ENCODE measurements at places on chromosomes 1 and 21.

DNA sequence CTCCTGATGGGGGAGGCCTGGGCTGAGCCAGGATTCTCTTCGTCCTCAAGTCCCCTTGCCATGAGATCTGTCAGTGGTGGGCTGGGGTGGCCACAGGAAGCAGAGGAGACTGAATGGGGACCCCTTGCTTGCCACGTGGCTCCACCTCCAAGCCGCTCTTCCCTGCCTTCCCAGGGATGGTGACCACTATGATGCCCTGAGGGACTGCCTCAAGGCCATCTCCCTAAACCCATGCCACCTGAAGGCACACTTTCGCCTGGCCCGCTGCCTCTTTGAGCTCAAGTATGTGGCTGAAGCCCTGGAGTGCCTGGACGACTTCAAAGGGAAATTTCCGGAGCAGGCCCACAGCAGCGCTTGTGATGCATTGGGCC, 20.9 kb upstream of the TMEM222 start:
- DNase-seq: no peak

- peak; percentile 84 for DNase-seq
Measured at GRCh38 chr1:244104309-244105060, 53.4 kb downstream of the ZBTB18 start.

- DNase-seq: peak; percentile 44
Measured at GRCh38 chr1:11178021-11179015, 10.8 kb upstream of the ANGPTL7 start.

GRCh38 chr1:246470585-246470984, 36.5 kb downstream of the SMYD3 start:
- no peak for DNase-seq

DNA sequence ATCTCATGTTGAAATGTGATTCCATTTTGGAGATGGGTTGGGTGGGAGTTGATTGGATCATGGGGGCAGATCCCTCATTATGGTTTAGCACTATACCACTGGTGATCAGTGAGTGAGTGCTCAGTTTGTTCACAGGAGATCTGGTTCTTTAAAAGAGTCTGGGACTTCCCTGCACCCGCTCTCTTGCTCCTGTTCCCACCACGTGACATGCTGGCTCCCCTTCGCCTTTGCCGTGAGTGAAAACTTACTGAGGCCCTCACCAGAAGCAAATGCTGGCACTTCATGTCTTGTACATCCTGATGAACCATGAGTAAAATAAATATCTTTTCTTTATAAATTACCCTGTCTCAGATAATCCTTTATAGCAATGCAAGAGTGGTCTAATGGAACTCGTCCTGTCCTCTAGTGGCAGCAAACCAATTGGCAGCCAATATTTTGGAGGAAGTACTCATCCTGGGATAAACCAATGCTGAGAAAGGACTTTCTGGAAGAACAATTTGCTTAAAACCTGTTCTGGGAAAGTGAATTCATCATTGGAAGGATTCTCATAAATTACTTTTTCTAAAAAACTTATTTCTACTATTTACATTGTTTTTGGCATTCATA, 27.8 kb upstream of the CYP4A11 start:
- no peak for DNase-seq

GRCh38 chr1:20974951-20975350, 187.8 kb upstream of the HP1BP3 start:
- no peak for DNase-seq

GRCh38 chr1:109497449-109498160, 3.7 kb downstream of the CYB561D1 start:
- DNase-seq: no peak

DNA sequence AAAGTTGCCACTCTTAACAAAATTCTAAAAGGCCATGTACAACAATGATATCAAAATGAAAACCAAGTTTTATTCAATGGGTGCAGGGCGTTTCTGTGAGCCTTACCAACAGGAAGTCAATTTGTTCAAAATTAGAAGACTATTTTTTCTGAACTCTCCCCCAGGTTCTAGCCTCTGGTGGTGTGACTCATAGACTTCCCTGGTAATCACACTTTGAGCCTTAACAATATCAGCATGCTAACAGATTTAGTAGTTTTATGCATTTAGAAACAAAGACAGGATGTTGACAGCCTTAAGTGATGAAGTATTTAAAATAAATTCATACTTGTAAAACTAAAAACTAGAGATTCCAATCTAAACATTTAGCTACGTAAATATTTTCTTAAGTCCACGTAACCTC, 88.4 kb downstream of the LRRC8C start:
- peak; percentile 54 for DNase-seq

DNA sequence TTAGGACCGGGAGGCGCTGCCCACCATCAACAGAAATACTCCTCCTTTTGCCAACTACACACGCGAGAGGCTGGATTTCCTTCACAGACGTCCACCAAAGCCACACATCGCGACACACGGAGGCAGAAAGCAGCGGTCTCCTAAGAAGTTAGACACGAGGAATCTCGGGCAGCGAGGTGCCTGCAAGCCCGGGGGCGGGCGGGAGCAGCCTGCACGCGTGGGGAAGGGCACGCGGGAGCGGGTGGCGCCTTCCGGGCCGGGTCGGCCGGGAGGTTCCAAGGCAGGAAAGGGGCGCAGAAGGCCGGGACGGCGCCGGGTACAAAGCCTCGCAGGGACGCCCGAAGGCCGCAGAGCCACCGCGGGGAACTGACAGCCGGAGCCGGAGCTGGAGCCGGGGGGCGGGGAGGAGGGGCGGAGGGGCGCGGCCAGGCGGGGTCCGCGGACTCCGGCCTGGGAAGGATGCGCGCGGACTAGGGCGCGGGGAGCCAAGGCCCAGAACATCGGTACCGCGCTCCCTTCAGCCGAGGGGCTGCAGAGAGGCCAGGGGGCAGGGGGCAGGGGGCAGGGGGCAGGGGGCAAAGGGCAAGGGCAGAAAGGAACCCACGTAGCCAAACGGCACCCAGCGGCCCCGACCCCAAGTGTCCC, 722 bp downstream of the NPHP4 start:
- no peak for DNase-seq

DNA sequence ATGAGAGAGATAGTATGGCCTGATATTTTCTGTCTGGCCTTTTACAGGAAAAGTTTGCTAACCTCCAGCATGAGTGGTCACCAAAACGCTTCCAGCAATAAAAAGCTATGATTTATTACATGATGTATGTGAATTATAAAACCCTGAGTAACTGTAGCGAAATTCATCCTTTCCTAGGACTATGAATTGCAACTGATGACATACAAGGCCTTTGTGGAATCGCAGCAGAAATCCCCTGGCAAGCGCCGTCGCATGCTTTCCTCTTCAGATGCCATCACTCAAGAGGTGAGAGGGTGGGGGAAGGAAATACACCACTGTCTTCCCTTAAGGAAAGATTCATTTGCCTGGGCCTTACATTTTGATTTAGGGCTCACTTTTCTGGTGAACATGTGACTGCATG, 117.9 kb downstream of the MACF1 start:
- DNase-seq: no peak

GRCh38 chr1:84919461-84919970, 26.5 kb upstream of the LPAR3 start:
- no peak for DNase-seq

GRCh38 chr1:57910782-57911181, 486.9 kb upstream of the DAB1 start:
- no peak for DNase-seq

GRCh38 chr21:33374080-33374449, 29.1 kb upstream of the IFNGR2 start:
- DNase-seq: no peak

DNA sequence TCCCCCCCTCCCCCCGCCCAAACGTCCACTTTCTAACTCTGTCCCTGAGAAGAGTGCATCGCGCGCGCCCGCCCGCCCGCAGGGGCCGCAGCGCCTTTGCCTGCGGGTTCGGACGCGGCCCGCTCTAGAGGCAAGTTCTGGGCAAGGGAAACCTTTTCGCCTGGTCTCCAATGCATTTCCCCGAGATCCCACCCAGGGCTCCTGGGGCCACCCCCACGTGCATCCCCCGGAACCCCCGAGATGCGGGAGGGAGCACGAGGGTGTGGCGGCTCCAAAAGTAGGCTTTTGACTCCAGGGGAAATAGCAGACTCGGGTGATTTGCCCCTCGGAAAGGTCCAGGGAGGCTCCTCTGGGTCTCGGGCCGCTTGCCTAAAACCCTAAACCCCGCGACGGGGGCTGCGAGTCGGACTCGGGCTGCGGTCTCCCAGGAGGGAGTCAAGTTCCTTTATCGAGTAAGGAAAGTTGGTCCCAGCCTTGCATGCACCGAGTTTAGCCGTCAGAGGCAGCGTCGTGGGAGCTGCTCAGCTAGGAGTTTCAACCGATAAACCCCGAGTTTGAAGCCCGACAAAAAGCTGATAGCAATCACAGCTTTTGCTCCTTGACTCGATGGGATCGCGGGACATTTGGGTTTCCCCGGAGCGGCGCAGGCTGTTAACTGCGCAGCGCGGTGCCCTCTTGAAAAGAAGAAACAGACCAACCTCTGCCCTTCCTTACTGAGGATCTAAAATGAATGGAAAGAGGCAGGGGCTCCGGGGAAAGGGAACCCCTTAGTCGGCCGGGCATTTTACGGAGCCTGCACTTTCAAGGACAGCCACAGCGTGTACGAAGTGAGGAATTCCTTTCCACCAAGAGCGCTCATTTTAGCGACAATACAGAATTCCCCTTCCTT, 158.1 kb downstream of the RUNX1 start:
- DNase-seq: no peak

DNA sequence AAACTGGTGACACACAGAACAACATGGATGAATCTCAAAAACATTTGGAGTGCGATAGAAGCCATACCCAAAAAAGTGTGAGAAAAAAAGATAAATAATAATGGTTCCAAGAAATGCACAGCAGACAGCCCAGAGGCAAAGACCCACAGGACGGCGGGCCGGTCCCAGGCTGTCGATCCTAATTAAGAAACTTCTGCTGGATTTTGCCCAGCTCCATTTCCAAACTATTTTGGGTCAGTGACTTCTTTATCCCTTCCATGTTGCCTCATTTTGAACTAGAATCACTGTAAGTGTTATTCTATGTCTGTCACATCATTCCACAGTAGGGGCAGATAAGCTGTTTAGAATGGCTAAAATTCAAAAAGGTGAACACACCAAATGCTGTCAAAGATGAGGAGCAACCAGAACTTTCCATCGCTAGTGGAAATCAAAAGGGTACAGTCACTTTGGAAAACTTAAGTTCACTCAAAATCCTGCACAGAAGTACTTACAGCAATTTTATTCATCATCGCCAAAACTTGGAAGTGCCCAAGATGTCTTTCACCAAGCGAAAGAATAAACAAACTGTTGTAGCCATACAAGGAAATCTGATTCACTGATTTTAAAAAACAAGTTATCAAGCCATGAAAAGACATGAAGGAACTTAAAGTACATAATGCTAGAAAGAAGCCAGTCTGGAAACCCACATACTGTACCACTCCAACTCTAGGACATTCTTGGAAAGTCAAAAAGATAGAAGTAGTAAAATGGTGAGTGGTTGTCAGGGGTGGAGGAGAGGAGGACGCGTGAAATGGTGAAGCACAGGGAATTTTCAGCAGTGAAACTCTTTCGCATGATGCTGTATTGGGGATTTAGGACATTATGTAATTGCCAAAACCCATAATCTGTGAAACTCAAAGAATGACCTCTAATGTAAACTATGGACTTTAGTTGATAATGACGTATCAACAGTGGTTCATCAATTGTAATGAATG, 7.5 kb downstream of the NBPF1 start:
- no peak for DNase-seq

- DNase-seq: no peak
Measured at GRCh38 chr1:182169203-182169602, 107.7 kb upstream of the ZNF648 start.

- DNase-seq: no peak
Measured at GRCh38 chr1:185956881-185957280, 222.7 kb downstream of the HMCN1 start.

DNA sequence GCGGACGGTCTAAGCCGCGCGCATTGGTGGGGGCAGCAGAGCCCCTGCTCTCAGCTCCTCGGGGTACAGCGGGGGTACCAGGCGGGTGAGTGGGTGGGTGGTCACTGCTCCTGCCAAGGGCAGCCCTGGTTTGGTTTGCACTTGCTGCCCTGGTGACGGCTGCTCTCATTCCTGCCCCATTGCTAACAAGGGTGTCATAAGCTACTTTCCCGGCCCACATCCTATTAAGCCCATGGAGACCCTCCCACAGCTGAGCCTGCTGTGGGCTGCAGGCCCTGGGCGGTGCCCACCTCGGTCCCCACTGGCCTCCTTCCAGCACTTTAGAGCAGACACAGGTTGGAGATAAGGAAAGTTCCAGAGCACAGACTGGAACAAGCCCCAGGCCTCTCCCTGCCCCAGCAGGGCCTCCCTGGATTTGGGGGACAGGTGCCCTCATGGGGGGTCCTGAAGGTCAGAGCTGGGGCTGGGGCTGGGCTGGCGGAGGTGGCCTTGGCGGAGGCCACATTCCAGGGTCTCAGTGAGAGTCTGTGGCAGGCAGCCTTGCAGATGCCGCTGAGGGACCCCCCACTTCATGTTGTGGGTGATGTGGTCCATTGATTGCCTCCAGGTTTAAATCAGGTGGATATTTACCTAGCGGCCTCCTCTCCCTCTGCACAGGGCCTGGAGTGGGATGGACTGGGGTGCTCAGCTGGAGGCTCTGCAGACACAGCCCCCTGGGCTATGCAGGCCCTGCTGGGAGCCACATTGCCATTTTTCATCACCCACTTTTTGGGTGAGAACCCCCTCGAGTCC, 27.0 kb downstream of the COL18A1 start:
- no peak for DNase-seq

DNA sequence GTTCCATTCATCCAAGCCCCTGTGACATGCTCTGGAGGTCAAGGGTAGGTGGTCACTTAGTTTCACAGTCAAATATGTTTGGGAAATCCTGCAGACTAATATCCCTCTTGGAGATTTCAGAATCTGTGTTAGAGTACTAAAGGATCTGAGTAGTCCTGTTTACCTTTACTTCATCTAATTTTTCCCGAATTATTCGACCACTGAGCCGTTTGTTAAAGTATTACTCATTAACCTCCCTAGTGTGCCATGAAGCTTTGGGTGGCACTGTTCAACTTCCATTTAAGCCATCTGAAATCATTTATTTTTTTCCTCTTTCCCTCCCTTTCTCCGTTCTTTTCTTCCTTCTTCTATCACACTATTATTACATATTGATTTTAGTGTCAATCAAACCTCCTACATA, 109.9 kb downstream of the NGF start:
- no peak for DNase-seq

Data from fibroblast of skin of left quadriceps (primary cell).